ENCODE measurements at places on chromosomes 3 and 15.
A peak's percentile ranks its signal among the peaks of the same experiment; 100 is the strongest.

GRCh38 chr3:52446631-52447511 lies 2.0 kb upstream of the SEMA3G start:
- DNase-seq = peak; percentile 10

- DNase-seq = peak; percentile 22
Observed at GRCh38 chr3:128875556-128876120, 3.8 kb upstream of the ACAD9 start.

DNA sequence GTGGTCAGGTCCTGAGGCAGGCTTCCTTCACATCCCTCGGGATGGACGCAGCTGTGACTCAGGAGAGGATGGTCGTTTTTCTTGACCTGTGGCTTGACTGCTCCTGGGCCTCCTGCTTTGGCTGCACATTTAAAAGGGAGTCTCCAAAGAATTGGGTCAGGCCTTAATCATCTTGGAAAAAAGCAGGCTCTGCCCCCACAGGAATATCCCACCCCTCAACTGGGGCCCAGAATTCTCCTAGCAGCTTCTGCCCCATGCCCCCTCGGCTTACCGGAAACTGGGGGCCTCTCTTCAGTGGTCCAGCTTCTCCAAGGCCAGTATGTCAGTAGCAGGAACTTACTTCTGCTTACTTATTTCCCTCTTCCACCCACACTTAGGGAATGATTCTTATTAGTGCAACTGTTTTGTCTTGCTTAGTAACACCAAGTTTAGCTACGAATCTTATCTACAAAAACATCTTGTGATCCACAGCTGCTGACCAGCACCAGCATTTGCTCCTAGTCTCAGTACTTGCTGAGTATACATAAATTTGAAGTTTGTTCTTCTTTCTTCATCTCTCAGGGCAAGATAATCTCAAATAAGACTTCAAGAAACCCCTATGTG lies 35.7 kb downstream of the ATG7 start:
- no peak for DNase-seq

GRCh38 chr15:92907896-92908712 lies 8.0 kb downstream of the CHD2 start:
- no peak for DNase-seq

GRCh38 chr3:190597291-190597690 lies 83.4 kb downstream of the IL1RAP start:
- no peak for DNase-seq

GRCh38 chr15:54576298-54576935 lies 598.2 kb downstream of the UNC13C start:
- no peak for DNase-seq

- DNase-seq = no peak
Observed at GRCh38 chr3:155846119-155846518, 8.1 kb downstream of the SLC33A1 start.

DNA sequence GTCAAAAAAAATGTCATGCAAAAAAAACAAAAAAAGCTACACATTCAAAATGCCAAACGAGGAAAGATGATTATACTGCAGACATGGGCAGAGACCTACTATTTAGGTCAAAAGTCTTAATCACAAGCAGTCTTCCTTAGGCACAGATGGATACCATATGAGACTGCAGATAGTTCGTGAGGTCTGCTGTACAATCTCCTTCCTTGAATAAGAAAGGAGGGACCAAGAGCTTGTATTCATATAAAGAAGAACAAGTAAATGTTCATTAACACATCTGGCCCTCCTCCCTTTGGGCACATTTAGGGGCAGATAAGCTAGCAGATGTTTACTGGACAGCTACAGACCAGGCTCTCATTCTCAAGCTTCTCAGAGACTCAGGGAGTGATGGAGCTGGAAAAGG lies 45.3 kb downstream of the ANXA2 start:
- no peak for DNase-seq

DNA sequence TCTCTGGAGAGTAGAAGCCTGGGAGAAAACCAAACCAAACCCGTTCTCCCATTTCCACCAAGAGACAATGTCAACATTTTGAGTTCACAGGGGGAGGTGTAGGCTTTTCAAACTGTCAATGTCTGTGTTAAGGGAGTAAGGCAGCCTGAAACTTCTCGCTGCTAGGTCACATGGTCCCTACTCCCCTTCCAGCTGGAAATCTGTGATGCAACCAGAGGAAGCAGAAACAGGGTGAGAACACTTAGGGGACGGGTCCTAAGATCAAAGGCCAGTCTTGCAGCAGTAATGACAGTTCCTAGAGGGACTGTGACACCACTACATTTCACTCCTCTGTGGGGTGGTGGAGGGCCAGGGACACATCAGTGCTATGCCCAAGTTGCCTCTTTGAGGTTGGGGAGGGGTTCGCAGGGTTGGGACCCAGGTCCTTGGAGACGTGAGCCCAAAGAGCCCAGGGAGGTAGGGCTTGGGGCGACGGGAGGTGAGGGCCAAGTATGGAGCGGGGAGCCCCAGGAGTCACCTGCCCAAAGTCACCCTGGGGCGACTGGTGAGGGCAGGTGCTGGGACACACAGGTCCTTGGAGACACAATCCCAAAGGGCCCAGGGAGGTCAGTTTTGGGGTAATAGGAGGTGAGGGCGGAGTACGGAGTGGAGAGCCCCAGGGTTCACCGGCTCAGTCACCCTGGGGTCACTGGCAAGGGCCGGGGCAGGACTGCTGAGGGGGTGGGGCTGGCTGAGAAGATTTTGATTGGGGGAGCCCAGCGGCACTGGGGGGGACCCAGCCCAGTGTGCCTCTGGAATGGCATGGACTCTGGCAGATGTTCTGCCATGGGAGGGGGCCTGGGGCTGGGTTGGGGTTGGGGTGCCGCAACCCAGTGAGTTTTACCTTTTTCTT lies 582 bp downstream of the GOLGA6L2 start:
- DNase-seq = no peak

DNA sequence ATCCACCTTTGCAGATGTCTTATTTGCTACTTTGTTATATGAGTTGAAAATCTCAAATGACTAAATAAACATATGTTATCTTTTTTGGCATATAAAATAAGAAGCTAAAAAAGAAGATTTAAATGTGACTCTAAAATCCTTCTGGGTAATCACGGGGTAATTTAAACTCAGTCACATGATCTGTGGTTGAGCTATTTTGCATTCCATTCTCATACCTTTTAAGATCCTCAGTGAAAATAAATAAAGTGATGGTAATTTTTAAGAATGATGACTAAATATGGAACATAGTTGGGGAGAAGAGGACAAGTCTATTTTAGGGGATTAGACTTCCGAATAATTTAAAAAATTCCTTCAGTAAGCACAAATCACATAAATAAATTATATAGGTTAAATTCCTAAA lies 1076.8 kb downstream of the TUSC7 start:
- DNase-seq = no peak

Measured in NCI-H1105 treated with DMSO at 0.1 percent for 48 hours (cell line).